ENCODE measurements at places on chromosomes 7 and 10.

DNA sequence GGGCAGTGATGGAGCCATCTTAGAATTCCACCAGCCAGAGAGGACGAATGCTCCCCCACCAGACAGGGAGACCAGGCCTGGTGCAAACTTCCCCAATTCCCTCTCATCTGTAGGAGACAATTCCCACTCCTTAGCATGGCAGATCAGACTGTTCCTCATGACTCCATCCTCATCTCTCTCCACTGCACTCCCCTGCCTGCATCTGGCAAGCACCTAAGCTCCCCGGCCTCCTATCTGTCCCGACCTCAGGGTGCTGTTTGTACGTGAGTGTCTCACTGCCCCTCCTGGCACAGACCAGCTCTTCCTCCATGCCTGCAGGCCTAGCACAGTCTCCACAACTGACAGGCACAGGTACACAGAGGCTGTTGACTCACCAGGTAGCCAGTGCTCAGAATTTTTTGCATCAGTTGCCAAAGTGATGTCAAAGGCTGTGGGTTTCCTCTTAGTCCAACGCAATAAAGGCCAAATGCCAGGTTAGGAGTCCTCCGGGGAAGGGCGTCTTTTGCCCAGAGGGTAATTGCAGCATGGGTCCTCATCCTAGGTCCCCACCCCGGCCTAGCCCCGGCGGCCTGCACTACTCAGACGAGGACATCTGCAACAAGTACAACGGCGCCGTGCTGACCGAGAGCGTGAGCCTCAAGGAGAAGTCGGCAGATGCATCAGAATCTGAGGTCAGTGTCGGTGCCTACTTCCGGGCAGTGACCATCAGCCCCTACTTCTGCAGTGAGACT, 436.8 kb upstream of the FOXK1 start:
- DNase-seq = no peak

GRCh38 chr10:91539930-91540329, 92.9 kb downstream of the PPP1R3C start:
- no peak for DNase-seq

DNA sequence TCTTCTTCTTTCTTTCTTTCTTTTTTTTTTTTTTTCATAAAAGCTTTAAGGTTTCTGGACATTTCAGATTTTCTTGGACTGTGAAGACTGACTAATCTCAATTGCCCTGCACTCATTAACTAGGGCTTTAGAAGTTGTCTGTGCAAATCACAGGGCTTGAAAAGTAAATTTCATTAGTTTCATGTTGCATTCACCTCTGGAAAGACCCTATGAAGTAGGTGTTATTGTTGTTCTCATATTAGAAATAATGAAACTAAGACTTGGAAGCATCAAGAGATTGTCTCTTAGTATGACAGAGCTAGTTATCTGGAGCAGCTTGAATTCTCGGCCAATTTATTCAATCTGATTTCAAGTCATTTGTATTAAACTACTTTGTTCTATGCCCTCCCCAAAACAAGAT, 28.2 kb upstream of the SEMA3D start:
- no peak for DNase-seq

GRCh38 chr10:65907199-65907712, 1018.6 kb upstream of the LRRTM3 start:
- DNase-seq = no peak

DNA sequence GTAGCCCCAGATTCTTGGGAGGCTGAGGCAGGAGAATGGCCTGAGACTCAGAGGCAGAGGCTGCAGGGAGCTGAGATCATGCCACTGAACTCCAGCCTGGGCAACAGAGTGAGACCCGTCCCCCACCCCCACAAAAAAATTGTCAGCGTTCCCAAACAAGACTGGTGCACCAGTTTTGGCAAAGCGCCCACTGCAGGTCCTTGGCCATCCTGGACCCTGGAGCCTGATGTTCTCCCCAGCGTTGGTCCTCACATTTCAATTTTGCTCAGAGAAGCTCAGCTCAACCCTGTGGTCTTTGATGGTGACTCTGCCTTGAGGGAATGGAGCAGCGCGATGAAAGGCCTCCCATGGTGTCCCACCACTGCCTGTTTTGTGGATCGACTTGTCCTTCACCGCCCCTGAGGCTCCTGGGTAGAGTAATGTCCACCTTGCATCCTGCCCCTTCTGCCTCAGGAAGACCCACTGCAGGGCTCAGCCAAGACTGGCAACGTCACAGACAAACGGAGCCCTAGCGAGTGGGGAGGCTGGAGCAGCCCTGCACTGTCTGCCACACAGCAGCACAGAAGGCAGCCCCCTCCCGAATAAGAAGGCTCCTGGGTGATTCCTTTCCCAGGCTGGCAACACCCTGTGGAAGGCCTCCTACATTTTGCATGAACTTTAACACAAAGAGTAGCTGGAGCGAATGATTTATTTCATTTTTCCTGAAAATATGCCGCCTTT, 410.9 kb downstream of the TCERG1L start:
- DNase-seq = no peak

Measured in activated naive CD4-positive, alpha-beta T cell treated with anti-CD3 and anti-CD28 coated beads, Interleukin-2, amount 50 U/mL, for 72 hours (primary cell).